T-helper 9 cell (primary cell): ENCODE measurements at places on chromosomes 3 and 15.

DNA sequence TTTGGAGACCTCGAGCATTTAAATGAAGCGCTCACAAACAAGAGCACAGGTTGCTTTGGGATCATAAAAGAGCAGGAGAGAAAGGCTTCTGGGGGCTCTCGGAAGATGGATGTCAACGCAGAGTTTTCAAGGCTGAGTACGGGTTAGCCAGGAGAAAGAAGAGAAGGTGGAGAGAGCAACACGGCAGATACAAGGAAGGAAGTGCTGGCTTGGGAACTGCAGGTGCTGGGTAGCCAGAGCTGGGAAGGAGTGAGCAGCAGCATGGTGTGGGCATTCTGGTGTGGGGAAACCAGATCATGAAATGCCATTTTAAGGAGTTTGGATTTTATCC is 580 bp upstream of the RUBCN start:
- no peak for DNase-seq

GRCh38 chr3:124360155-124360554 is 368.2 kb upstream of the ROPN1 start:
- DNase-seq, result no peak

- no peak for DNase-seq
Observed at GRCh38 chr3:8987226-8987625, 24.0 kb upstream of the RAD18 start.

- no peak for DNase-seq
Observed at GRCh38 chr3:195182470-195182795, 88.5 kb downstream of the XXYLT1 start.

DNA sequence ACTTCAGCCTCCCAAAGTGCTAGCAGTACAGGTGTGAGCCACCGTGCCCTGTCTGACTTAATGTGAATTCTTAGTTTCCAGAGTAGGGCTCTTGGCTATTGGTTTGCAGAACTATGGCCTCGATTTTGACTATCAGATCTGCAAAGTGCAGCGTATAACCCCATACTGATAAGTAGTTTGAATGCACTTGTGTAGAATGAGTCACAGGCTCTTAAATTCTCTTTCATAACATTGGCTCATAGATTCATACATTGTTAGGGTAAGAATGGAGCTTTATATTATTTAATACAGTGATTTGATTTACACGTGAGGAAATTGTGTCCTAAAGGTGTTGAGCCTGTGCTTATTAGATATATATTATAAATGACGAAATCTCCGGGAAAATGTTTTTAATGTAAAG is 109.9 kb downstream of the ZPLD1 start:
- no peak for DNase-seq

- no peak for DNase-seq
Observed at GRCh38 chr15:38080651-38081275, 146.3 kb downstream of the TMCO5A start.

DNA sequence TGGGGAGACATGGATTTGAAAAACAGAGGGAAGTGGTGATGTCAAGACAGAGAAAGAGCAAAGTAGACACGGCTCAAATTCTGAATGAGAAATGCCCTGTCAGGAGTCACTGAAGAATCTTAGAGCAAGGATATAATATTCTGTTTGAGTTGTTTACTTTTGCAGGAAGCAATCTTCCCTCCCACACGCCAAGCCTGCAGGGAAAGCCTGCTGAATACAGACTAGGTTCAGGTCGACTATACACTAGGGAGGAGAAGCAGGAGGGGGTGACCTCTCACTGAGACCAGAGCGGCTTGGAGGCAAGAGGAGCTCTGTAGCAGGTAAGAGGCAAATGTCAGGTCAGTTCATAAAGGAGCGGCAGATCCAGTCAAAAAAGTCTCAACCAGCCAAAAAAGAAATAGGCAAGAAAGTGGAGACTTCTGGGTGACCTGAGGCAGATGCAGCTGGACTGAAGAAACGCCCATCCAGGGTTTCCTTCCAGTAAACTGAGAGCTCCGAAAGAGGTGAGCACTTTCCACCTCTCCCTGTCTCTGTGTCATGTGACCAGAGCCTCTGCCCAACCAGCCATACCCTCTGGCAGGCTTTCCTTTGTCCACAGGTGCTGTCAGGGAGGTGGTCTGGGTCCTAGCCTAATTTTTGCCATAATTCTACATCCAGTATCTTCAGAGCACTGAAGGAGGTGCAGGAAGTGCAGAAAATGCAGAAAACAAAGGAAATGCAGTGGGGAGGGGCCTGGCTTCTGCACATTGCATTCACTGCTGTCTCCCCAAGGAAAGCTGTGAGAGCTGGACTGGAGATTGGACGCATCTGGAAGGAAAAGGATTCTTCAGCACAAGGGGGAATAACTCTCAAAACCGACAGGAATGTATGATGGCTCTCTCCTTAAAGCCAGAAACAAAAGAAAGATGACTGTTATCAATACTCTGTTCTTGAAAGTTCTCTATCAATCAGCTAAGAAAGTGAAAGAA is 37.8 kb upstream of the CTXND1 start:
- DNase-seq, result no peak

DNA sequence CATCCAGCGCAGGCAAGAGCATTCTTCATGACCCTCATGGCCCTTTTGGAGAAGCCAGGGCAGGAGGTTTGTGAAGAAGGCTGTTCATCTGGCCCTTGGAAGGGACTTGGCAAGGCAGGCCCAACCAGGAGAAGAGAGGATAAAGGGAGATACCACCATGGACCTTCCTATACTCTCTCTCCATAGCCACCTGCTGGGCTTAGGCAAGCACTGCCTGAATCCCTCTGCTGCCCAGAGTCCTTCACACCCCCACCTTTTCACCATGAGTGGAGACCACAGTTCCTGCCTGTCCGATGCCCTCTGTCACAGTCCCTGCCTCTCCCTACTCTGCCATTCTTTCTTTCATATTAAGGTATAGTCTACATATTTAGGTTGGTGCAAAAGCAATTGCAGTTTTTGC is 10.6 kb upstream of the SFMBT1 start:
- DNase-seq, result no peak

- DNase-seq, result no peak
Observed at GRCh38 chr15:89451846-89452245, 44.5 kb downstream of the RHCG start.

DNA sequence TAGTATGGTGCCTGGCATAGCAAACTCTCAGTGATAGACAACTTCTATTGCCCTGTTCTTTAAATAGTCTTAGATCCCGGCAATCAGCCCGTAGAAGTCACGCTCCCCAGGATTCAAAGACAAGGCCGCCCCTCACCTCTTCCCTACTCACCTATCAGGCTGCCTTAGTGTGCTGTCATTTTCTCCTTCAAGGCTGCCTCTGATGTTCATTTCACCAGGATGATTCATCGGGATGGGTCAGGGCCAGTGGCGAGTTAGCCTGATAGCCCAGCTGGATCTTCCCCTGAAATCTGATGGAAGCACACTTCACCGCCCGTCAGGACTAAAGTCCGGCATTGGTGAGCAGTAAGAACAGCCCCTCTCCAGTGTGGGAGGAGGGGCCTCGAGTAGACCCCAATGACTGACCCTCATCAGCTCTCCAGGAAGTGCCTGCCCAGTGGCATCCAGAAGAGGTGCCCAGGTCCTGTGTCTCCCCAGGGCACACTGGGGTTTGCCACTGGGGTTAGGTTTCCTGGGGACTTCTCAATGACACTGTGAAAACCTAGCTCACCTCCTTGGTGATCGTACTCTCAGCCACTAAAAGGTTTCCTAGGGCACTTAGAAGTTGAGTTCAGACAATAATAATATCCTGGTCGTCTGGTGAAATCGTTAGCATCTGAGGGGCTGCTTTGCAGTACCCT is 37.5 kb downstream of the TPM1 start:
- no peak for DNase-seq

GRCh38 chr3:29291982-29292363 is 11.1 kb downstream of the RBMS3 start:
- DNase-seq, result no peak

DNA sequence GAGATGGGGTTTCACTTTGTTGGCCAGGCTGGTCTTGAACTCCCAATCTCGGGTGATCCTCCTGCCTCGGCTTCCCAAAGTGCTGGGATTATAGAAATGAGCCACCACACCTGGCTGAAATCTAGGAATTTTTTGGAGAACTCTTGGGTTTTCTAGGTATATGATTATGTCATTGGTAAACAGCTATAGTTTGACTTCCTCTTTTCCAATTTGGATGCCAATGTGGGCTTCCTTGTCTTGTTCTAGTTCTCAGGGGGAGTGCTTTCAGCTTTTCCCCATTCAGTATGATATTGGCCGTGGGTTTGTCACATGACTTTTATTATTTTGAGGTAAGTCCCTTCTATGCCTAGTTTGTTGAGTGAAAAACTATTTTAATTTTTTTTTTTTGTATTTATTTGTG is 17.9 kb downstream of the KCNMB3 start:
- no peak for DNase-seq

DNA sequence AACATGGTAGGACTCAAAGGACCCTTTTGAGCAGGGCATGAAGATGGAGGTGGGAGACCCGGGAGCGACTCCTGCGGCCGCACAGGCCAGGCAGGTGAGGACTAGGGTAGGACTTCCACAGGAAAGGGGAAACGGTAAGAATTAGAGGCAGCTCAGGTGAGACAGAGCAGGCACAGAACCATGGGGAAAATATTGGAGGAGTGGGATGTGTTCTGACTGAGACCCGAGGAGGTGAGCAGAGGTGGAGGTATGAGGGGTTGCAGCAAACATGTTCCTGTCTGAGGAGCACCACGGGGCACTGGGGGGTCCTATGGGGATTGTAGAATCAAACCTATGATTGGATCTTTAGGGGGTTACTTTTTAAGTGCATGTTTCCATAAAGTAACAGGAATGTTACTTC is 1.4 kb upstream of the ISG20 start:
- no peak for DNase-seq

DNA sequence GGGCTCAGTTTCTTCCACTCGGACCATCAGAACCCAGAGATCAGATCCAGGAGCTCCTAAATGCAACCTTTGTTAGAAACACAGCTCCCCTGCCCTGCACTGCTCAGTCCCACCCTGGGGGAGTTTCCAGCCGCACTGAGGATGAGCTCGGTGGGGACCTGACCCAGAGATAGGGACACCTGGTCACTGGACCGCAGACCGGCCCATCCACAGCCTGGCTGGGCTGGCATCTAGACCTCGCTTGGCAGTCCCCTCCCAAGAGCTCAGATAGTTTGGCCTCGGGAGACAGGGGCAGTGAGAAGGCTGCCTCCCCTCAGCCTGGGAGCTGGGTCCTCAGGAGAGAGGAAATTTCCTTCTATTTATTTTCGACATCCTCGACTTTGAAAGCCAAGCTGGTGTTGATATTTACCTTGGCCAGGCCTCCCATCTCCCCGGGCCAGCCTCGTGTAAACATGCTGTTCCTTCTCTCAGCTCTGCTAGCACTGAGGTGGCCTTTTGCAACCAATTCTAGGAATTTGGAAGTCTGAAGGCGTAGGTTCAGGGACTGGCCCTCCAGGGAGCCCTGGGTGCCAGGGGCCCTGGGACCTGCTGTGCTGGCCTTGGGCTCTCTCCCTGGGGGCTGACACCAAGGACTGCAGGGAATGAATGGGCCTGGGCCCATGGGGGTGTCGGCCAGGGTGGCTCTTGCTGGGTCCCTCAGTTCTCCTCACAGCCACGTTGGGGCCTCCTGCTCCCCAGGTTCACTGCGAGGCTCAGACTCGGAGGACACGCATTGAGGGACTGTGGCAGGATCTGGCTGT is 90.1 kb downstream of the VGLL4 start:
- no peak for DNase-seq

- DNase-seq, result no peak
Observed at GRCh38 chr15:33649217-33649933, 318.9 kb upstream of the CHRM5 start.

GRCh38 chr3:55860049-55860721 is 373.1 kb upstream of the WNT5A start:
- DNase-seq, result no peak

- DNase-seq, result no peak
Observed at GRCh38 chr3:53027254-53027844, 18.5 kb downstream of the SFMBT1 start.

DNA sequence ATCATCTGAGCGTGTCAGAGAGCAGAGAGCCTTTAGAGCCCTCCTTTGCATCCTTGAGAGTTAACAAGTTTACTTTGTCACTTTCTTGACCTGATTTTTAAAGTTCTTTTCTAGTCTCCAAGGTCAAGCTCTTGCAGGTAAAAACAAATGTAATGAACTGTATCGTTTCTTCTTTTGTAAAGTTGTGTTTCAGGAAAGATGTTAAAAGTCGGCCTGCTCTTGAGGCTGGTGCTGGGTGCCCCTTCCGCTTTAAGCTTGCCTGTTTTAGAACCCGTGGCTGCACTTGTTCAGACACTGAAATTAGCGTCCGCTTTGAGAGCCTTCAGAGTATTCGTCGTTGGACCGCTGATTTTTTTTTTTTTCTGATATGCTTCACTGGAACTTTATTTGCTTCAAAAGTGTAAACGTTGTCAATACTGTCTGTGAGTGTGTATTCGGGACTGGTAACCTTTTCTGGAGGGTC is 52.6 kb upstream of the ULK4 start:
- DNase-seq, result no peak

- DNase-seq, result no peak
Observed at GRCh38 chr3:123423031-123423430, 25.9 kb downstream of the ADCY5 start.

DNA sequence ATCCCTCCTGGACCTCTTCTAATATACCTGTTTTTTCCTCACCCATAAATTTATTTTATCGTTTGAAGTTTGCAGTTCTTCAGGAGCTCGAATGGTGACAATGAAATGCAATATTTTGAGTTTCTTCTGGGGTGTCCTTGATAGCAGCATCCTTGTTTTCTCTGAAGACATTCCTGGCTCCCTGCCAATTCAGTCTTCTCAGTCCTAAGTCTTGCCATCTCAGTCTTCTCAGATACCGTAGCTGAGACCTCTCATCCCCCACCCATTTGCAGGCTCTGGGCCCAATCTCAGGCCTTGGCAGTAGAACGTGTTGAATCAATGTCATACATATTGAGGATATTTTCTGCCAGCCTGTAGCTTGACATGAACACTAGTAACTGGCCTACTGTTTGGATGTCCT is 140.9 kb downstream of the NECTIN3 start:
- no peak for DNase-seq

- no peak for DNase-seq
Observed at GRCh38 chr15:100078511-100079220, 263.1 kb downstream of the ADAMTS17 start.

GRCh38 chr3:127628788-127629466 is at the start of gene PODXL2:
PODXL2 (plus strand) TSS chr3:127629185; CDS start chr3:127629220, 35 bp downstream.
- DNase-seq, result peak; percentile 14

DNA sequence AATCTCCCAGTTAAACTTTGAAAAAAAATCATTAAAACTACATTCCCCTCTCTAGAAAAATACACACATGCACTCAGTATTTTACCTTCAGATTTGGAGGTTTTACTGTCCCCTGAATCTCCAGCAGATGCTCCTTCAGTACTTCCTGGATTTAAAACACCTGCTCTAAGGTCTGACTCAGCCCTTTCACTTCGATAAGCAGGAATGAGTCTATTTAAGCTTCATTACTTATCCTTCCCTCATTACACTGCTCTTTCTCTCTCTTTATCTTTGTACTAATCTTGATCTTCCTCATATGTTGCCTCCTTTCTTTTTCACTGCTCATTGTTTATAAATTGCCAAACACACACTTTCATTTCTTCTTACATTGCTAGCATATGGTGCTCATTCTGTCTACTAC is 443.9 kb downstream of the DIPK2A start:
- DNase-seq, result no peak

- DNase-seq, result no peak
Observed at GRCh38 chr3:13579063-13579462, 30.1 kb downstream of the FBLN2 start.

- no peak for DNase-seq
Observed at GRCh38 chr3:145145461-145145860, 1015.5 kb downstream of the PLOD2 start.

- DNase-seq, result no peak
Observed at GRCh38 chr3:68958932-68959331, 26.6 kb upstream of the TAFA4 start.
